CD8-positive, alpha-beta T cell (primary cell): ENCODE measurements at places on chromosomes 2 and 18.

DNA sequence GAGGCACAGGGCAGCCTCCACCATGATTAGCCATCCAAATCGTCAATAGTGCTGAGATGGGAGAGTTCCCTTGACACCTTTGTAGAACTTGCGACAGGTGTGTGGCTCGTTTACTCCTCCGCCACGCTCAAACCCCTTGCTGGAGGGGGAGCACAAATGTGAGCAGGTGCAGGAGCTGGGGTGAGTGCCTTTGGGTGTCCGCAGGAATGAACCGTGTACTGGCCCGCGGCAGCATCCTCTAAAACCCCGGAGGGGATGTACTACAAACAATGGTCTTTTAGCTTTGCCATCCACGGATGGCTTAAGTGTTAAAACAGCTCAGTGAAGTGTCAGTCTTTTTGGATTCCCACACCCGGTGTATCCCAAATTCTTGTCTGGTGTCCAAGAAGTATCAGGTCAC is 21.4 kb upstream of the TDRD15 start:
- no peak for DNase-seq

- DNase-seq, result no peak
Observed at GRCh38 chr2:52035391-52035790, 1003.5 kb upstream of the NRXN1 start.

GRCh38 chr2:175847128-175847527 is 154.9 kb downstream of the LNPK start:
- no peak for DNase-seq

GRCh38 chr2:72427022-72427861 is 279.6 kb upstream of the CYP26B1 start:
- no peak for DNase-seq

- DNase-seq, result no peak
Observed at GRCh38 chr2:157269922-157270321, 12.4 kb downstream of the GALNT5 start.

- no peak for DNase-seq
Observed at GRCh38 chr2:196590286-196590685, 49.2 kb upstream of the CCDC150 start.

DNA sequence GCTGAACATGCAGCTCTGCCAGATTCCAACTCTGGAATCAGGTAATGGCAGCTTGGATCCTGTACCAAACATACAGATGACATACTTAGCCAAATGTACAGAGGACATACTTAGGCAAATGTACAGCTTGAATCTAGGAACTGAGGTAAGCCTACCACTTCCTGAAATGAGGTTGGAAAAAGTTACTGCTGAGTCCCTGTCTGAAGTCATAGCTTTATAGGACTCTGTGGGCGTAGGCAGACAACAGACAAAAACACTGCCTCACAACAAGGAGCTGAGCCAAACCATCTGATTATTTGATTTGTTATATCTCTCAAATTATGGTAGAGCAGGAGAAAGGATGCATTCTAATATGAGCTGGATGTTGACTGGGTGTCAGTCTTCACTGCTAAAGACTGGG is 290.2 kb upstream of the TCF4 start:
- no peak for DNase-seq

DNA sequence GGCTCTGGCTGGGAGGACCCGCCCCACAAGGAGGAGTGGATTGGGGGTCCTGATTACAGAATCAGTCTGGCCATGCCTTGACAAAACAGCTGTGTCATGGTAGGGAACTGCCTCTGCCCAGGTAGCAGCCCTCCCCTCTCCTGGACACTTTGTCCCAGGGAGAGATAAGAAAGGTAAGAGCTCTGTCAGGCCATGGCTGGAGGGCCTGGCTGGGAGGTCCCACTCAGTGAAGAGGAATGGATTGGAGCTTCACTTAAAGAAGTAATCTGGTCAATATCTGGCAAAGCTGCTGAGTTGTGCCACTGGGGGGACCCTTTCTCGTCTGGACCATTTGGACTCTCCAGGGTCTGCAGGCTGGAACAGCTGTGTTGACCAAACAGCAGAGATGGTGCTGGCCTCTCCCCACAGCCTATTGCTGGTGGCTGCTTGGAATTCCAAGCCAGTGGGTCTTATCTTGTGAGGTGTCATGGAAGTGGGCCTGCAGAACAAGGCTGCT is 75.4 kb downstream of the EPC2 start:
- no peak for DNase-seq
